Urothelium cell line (cell line): ENCODE measurements at places on chromosomes 7 and 10.

DNA sequence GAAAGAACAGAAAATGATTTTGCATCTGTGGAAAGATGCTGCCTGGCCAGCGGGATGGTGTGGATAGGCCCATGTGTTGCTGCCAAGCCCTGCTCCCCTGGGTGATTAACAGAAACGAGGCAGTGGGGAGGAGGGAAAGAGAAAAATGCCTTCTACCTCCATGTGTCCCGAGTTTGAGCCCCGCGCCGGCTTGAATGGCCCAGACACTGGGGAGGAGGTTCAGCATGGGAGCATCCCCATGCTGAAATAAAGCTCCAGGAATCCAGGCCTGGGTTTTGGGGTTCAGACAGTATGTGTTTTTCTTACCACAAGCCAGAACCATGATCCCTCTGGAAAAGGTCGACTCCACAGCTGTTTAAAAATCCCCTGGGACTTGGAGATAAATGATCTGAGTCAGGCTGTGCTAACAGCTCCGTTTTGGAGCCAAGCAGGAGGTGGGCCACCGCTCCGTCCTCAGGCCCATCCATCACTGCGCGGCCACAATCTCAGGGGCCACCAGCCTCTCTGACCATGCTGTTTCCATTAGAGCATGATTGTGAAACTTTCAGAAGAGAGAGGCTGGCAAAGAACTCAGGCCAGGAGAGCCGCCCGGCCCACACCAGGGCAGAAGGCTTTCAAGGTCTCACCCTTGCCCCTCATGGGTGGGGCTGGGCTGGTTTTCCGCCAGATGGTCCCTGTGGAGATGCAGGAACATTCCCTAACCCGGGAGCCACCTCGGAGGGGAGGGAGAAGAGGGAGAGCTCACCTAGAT is 299.7 kb downstream of the ZEB1 start:
- no peak for DNase-seq

GRCh38 chr7:26964156-26964808 is 99.9 kb upstream of the SKAP2 start:
- no peak for DNase-seq

DNA sequence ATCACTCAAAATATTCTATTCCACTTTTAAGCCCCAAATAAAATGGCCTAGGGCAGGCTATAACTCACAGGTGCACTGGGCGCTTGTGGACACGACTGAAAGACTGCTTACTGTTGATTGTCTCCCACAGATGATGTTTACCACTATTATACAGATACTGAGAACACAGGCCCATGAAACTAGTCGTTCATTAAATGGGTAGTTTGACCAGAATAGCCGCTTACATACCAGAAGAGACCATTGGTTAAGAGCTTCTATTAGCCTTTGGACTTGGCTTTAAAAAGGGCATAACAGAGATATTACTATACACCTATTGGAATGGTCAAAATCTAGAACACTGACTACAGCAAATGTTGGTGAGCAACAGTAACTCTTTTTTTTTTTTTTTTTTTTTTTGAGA is 4.3 kb downstream of the CCDC6 start:
- DNase-seq = no peak

DNA sequence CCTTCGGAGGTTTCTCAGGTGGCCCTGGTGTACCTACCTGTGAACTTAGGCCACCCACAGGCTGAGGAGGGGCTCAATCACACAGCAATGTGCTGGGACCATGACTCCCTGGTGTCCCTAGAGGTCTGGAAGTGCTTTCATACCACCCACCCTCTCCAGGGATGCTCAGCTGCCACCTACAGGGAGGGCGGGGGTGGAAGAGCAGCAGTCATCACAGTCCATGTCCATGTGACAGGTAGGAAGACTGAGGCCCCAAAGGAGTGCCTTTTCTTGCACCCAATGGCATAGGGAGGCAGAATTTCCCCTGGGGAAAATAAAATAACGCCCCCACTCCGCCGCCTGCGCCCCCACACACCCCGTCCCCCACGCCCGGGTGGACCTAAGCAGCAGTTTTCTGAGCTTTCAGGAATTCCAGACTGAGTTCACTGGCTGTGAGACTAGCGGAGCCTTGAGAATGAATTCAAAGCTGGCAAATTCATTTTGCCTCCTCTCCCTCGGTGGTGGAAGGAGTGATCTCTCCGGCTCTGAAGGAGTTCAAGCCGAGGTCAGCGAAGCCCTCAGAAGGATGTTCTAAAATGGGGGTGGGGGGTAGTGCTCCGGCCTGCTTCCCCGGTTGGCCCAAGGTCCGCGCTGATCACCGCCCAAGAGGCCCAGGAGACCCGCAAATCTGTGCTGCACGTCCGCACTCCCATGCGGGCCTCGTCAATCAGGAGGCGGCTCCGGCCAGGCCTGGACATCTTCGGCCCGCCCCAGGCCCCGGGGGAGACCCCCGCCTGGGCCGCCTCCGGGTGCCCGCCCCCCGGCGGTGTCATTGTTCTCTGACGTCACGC is 2.1 kb upstream of the ZMIZ1 start:
- peak; percentile 86 for DNase-seq

DNA sequence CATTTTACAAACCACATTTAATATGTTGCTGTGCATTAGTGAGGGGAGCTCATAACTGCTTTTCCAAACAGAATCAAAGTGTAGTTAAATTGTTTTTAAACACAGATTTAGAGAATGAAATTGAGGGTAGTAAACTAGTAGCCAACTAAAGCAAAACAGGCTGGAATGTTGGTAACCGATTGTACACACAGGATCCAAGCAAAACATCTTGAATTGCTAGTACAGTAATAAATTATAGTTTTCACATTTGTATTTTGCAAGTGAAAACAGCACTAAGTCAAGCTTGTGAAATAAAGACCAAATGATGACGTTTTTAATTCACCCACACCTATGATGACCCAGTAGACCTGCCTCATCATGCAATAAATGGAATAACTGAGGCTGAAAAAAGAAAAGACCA is 198.3 kb downstream of the HDAC9 start:
- no peak for DNase-seq

DNA sequence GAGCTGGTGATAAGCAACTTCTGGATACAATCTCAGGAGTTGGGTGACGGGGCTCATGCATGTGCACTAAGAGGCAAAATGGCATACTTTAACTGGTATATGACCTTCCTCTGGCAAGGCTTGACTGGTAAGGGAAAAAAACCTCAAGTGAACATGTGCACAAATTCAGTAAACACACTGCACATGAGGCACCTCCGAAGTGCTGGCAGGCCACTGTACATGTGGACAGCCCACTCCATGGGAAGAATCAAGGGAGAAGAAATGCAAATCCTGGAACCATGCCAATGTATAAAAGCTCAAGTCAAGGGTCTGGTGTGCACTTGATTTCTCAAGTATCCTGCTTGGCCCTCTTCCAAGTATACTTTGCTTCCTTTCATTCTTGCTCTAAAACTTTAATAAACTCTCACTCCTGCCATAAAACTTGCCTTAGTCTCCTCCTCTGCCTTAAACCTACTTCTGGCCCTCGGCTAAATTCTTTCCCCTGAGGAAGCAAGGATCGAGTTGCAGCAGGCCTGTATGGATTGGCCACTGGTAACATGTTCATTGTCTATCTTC is 167.2 kb downstream of the RAMP3 start:
- no peak for DNase-seq

DNA sequence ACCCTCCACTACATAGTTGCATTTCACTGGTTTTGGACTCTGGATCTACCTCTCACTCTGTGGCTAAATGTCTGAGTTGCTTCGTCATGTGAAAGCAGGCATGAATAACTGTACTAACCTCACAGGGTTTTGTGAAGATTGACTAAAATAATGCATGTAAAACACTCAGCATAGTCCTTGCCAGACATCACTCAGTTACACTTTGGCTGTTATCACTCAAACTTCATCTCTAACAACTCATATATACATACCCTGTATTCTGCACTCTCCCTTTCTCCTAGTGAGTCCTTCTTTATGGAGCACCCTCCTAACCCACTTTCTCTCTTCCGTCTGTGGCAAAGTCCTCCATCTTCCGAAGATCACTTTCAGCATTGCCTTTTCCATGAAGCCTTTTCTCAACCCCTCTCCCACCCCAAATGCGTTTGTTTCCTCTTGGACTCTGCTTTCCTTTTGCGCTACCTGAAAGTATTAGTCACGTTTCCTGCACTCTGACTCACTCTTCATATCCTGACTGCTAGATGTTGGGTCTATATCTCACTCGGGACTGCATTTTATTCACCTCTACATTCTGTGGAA is 72.6 kb downstream of the OSBPL3 start:
- DNase-seq = peak; percentile 78

GRCh38 chr7:85343484-85343883 is 156.6 kb upstream of the SEMA3D start:
- DNase-seq = no peak
